ENCODE measurements at places on chromosomes 7 and 10.

DNA sequence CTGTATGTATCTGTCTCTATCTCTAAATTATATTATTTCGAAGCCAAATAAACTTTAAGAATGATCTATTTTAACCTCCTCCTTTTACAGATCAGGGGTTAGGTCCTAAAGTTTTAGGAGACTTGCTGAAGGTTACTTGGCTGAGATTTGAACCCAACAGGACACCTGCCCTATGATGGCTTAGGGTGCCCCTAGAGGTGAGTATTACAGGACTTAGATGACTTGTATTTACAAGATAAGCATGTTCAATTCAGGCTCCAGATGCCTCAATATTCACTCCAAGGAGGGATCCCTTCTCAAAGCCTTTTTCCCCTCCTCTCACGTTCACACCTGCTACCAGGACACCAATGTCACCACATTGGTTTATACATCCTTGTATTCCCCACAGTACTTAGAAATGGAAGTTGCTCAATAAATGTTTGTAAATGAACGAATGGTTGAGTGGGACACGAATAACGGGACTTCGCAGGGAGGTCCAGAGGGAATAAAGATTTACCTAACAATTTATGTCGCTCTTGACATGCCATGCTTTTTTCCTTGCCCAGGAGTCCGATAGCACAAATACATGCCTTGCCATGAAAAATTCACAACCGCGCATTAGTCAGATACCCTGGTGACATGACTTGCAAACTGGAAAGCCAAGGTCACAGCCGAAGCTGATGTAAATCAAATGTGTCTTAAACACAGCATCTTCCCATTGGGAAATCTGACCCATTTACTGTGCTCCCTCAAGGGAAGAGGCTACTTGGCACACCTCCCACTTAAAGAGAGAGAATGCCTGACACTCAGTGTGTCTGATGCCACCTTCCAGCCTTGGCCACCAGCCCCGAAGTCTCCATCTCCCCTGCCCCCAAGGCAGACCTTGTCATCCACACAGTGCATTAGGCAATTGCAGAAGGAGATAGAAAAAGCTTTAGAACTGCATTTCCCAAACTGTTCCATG, 872.2 kb upstream of the AUTS2 start:
- no peak for DNase-seq

GRCh38 chr10:79241990-79242619, 105.2 kb upstream of the PPIF start:
- no peak for DNase-seq

- no peak for DNase-seq
Measured at GRCh38 chr10:125407000-125407502, 246.7 kb upstream of the CTBP2 start.

DNA sequence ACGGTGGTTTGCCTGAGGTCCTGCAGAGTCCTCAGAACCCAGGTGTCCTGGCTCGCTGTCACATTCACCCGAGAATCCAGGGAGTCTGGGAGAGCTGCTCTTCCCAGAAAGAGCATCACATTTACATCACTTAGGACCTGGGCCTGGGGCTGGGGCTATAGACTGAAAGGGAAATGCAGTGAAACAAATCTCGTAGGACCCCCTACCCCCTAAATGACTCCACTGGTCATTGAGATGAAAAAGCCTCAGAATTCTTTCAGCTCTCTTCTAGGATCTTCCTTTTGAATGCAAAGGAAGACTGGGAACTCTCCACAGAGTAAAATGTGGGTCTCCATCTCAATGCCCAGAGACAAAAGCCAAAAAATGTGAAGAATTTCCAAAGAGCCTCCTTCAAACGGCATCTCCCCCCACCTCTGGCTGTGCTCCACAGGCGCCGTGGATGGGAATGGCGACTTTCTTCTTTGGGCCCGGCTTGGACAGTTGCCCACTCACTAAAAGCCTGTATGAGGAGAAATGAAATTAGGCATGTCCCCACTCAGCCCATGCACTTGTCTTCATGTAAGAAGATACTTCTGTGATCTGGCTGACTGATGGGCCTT, 49.0 kb upstream of the PODXL start:
- no peak for DNase-seq

DNA sequence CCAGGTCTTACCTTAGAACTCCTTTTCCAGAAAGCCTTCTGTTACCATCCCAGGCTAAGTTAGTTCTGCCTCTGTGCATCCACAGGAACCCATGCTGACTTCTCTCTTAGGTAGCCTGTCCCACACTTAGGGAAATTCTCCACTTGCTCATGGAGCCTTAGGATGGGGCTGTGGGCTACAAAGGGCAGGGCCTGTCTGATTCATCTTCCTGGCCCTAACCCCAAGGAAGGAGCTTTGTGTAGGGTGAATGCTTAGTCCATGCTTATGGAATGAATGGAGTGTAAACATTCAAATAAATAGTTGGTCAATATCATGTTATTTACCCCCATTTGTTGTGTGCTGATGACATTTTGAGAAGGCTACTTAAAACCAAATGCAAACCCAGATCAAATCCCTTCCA, 54.7 kb downstream of the EMX2 start:
- DNase-seq: no peak

DNA sequence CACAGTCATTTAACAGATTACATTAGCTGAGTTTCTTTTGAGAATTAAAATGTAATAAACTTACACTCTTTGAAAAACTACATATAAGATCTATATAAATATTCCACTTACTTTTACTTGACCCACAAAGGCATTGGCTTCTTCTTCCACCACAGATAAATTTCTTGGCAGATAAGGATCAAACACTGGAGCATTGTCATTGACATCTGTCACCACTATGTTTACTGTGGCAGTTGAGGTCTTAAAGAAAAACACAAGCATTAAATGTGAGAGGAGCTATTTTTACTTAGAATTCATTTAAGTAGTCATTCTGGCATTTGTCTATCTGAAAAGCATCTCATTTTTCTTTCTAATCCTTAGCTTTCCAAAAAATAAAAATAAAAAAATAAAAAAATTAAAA, 734.4 kb downstream of the PCDH15 start:
- DNase-seq: no peak

- no peak for DNase-seq
Measured at GRCh38 chr7:127870231-127870907, 160.9 kb downstream of the LRRC4 start.

GRCh38 chr7:142891490-142892082, 6.0 kb upstream of the TRPV6 start:
- DNase-seq: no peak

GRCh38 chr7:47978790-47979144, 648 bp downstream of the HUS1 start:
- DNase-seq: no peak

DNA sequence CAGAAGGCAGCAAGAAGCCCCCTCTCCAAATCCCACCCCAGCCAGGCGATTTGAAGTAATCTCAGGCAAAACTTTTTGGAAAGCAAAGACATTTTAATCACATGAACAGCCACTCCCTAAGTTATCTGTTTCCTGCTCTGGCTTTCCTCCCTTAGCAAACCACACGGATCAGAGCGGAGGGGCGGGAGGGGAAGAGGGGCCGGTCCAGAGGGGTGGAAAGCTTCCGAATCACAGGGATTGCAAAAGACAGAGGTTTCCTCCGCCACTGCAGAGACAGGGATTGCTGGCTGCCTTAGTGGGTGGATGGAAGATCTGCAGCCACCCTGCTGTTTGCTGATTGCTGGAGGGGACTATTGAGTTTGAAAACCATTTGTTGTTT, 41.2 kb downstream of the ZCCHC24 start:
- no peak for DNase-seq

GRCh38 chr10:74306227-74306982, 155.4 kb downstream of the ADK start:
- DNase-seq: no peak

GRCh38 chr7:101680406-101681145, 51.5 kb upstream of the MYL10 start:
- DNase-seq: no peak

- DNase-seq: no peak
Measured at GRCh38 chr10:8056871-8057331, 2.4 kb downstream of the GATA3 start.

- no peak for DNase-seq
Measured at GRCh38 chr10:23540401-23541030, 101.6 kb downstream of the OTUD1 start.

GRCh38 chr7:19202599-19202998, 57.4 kb upstream of the FERD3L start:
- DNase-seq: no peak

DNA sequence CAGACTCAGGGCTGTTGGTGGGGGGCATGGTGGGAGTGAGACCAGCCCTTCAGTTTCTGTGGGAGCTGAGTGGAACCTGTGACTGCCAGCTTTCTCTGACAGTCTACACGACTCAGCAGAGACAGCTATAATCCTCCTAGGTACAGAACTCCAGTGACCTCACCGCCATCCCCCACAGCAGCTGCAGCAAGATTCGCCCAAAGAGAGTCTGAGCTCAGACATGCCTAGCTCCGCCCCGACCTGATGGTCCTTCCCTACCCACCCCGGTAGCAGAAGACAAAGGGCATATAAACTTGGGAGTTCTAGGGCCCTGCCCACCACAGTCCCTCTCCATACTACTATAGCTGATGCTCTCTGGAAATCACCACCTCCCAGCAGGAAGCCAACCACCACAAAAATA, 500.1 kb downstream of the ETV1 start:
- DNase-seq: no peak

GRCh38 chr7:154186811-154187210, 134.6 kb downstream of the DPP6 start:
- DNase-seq: no peak

- DNase-seq: no peak
Measured at GRCh38 chr10:28684986-28685580, 7.8 kb downstream of the BAMBI start.

- DNase-seq: no peak
Measured at GRCh38 chr10:9922126-9922870, 1095.4 kb upstream of the CELF2 start.

Measured in stimulated activated CD8-positive, alpha-beta memory T cell treated with anti-CD3 and anti-CD28 coated beads, Interleukin-2, amount 100 ng/mL, for 1 hour (primary cell).